ENCODE measurements at places on chromosomes 6 and 20. TPM values are rescaled to one million over a fixed set of nuclear protein-coding genes. Genes with fewer than 3 reads are reported as not detected.

DNA sequence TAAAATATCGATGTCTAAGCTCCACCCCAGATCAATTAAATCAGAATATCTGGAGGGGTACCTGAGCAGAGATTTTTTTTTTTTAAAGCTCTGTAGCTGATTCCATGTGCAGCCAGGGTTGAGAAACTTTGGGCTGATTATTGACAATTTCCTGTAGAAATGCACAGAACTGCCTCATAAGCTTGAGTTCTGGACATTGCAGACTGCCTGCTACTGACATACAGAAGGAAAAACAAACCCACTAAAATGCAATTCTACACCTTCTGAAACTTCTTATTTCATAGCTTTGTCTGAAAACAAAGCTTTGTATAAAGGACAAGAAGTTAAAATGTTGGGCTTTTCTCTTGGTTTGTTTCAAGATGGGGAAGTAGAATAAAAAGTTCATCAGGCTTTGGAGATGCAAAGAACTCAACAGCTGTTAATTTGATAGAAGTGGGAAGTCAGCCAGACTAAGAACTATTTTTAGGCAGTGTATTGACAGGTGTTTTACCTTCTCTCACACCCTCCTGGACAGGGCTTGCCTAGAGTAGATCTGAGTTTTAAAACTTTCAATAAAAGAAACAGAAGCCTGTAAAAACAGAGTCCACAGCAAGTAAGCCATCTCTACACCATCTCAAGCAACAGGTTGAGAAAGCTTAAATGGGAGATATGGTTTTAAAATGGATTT lies 147.7 kb downstream of the KCNQ5 start:
- DNase-seq: no peak

- DNase-seq: no peak
Measured at GRCh38 chr6:24520929-24521546, 26.3 kb downstream of the ALDH5A1 start.

GRCh38 chr6:170224694-170225660 lies 65.9 kb downstream of the DLL1 start:
- DNase-seq: no peak

GRCh38 chr20:25158043-25158442 lies 37.5 kb upstream of the ENTPD6 start:
- no peak for DNase-seq

The PPP1R16B gene
- total RNA-seq: 9.0 TPM

- DNase-seq: no peak
Measured at GRCh38 chr6:106870069-106870468, 104.5 kb downstream of the CD24 start.

The TTI1 gene
- total RNA-seq: 12.4 TPM

GRCh38 chr20:36237477-36237876 lies 1.2 kb downstream of the AAR2 start:
- DNase-seq: no peak

The FAXC gene
- total RNA-seq: not detected

The PCK1 gene
- 4.4 TPM for total RNA-seq

- peak; percentile 77 for DNase-seq
Measured at GRCh38 chr20:17634661-17635331, 47.2 kb downstream of the RRBP1 start.

The RAMACL gene
- total RNA-seq: 0.43 TPM

DNA sequence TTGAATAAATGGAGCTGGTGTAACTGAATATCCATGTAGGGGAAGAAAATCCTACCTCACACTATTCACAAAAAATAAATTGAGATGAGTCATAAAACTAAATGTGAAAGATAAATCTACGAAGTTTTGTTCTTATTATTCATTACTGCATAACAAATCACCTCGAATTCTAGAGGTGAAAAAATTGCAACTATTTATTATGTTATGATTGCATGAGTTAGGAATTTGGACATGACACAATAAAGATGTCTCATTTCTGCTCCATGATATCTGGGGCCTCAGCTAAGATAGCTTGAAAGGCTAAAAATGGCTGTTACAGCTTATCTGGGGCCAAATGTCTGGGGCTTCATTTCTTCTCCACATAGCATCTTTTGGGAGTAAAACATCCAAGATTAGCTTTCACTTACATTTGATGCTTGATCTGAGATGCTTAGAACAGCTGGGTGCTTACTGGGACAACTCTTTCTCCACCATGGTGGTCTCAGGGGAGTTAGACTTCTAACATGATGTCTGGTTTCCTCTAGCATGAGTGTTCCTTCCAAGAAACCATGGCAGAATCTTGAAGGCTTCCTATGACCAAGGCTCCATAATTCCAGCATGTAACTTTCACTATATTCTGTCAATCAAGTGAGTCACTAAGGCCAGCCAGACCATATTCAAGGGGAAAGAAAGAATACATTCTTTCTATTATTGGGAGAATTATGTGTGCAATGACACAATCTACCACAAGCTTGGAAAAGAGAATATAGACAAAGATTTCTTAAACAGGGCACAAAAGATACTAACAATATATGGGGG lies 30.1 kb downstream of the OR2B6 start:
- no peak for DNase-seq

The LATS1 gene
- total RNA-seq: 10.3 TPM

The GRM1 gene
- 2.9 TPM for total RNA-seq

DNA sequence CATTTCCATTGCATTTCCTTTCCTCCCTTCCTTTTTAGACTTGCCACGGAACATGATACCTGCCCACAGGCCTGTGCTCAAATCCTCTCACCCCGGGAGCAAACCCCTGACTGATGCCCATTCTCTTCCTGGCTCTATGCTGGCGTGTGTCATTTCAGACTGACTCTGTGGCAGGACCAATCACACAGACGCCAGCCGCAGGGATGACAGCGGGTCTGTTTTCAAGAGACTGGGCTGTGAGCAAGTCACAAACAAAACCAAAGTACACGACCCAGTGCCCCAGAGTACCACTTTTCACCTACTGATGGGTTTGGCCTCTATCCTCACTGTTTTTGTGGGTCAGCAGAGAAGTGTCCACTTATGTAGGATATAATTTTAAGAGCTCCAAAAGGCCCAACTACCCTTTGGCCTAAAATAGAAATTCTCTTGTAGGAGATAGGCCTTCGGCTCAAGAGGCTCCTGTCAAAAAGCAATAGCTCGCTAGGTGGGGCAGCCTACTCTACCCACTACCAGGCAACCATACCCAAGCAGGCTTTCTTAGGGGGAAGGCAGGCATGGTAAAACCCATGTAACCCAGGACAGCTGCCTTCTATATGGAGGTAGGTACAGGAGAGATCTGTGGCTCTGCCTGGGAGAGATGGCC lies 215.7 kb downstream of the CDC5L start:
- DNase-seq: no peak

GRCh38 chr20:35257175-35257909 lies 20.6 kb downstream of the MMP24OS start:
- no peak for DNase-seq

The TRIM10 gene
- total RNA-seq: not detected

- no peak for DNase-seq
Measured at GRCh38 chr20:13340088-13340487, 119.0 kb downstream of the ISM1 start.

- DNase-seq: no peak
Measured at GRCh38 chr6:46378882-46379416, 112.3 kb downstream of the RCAN2 start.
